PC-9 (cell line): ENCODE measurements at places on chromosomes 12 and 14. TPM values are rescaled to one million over a fixed set of nuclear protein-coding genes. Genes with fewer than 3 reads are reported as not detected.

LMO3 gene
- total RNA-seq, result not detected in 2 replicates

DNA sequence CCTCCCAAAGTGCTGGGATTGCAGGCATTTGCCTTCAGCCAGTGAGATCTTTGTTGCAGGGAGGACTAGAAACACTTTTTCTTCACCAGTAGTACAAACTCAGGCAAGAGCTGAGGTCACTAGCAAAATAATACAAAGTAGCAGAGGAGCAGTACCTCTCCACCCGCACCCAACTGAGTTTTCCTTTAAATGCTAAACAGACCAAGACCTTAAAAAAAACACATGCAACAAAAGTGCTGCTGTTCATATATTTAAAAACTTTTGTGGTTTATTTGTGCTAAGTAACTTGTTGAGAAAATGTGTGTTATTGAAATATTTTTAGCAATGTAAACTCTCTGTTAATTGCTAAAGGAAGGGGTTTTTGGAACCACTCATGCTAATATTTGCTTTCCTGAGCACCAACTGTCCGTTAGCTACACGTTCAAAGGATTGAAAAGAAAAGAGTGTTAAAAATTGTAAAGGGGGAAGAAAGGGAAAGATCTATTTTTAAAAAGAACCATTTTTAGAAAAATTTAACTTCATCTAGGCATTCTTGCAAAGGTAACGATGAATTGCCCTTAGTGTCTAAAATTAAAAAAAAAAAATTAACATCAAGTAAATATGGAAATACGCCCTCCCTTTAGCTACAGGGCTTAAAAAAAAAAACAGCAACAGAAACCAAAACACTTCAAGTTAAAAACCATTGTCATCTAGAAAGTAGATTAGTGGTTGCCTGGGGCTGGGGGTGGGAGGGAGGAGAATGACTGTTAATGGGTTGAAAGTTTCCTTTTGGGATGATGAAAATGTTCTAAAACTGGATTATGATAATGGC is 114.0 kb upstream of the KRAS start:
- no peaks in the 10 kb centered on the region for H3K4me1 ChIP-seq
- H3K36me3 ChIP-seq, result no peaks in the 10 kb centered on the region
- H3K27ac ChIP-seq, result no peak overlapping the region
- DNase-seq, result no peak
- H3K4me3 ChIP-seq, result no peak overlapping the region

DNA sequence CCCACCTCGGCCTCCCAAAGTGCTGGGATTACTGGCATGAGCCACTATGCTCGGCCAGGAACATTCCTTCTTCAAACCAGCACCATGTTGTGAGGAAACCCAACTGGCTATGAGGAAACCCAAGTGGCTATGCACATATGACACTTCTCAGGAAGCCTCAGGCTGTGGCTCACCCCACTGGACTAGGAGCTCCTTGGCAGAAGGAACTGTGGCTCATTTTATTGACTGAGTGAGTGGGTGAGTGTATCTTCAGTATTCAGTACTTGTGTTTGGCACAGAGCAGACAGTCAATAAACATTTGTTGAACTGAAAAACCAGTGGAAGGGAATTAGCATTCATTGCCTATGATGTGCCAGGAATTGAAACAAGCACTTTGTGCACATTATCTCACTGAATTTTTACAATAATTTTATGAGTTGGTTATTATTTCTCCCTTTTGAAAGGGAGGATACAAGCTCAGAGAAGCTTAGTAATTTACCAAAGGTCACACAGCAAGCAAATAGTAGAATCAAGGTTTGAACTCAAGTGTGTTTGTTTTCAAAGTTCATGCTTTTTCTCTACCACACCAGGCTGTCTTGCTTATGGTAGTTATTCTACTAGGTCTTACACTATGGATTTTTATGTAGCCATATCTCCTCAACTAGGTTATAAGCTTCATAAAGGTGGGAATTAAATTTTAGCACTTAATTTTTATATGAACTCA is 121.6 kb downstream of the VEZT start:
- H3K27ac ChIP-seq, result no peak overlapping the region
- no peaks in the 10 kb centered on the region for H3K27me3 ChIP-seq
- H3K4me1 ChIP-seq, result peaks cover 8% of the 10 kb centered on the region
- no peaks in the 10 kb centered on the region for H3K36me3 ChIP-seq
- no peak for DNase-seq
- no peak overlapping the region for H3K4me3 ChIP-seq

- H3K27ac ChIP-seq, result peak overlapping the region; percentile 60
- DNase-seq, result peak; percentile 55
- H3K27me3 ChIP-seq, result no peaks in the 10 kb centered on the region
- H3K36me3 ChIP-seq, result no peaks in the 10 kb centered on the region
These were observed 7.5 kb upstream of the KRT1 start for GRCh38 chr12:52687497-52688385.

GRCh38 chr12:25365340-25365730 is 114.6 kb upstream of the KRAS start:
- H3K36me3 ChIP-seq, result no peaks in the 10 kb centered on the region
- H3K27ac ChIP-seq, result no peak overlapping the region
- H3K4me1 ChIP-seq, result no peaks in the 10 kb centered on the region
- no peak overlapping the region for H3K4me3 ChIP-seq
- DNase-seq, result no peak
- H3K27me3 ChIP-seq, result no peaks in the 10 kb centered on the region

KRT72 gene
- not detected in 2 replicates for total RNA-seq

RNU4-1 gene
- total RNA-seq, result 1,857 and 3,341 TPM in 2 replicates

DNA sequence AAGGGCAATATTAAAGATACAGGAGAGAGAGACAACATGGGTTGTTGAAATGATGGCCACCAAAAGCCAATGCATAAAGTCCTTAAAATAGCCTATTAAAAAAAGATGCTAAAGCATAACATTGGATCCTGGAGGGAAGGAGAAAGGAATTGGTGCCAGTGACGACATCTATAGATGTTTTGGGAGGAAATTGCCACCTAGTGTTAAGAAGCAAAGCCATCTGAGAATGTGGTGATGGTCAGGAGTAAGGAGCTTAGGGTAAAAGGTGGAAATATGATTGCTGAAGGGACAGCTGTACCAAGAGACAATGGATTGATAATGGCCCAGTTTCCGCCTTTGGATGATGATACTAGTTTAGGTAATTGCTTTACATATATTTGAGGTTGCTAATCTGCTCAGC is 85.1 kb downstream of the TMEM30B start:
- H3K27ac ChIP-seq, result no peak overlapping the region
- no peak overlapping the region for H3K4me3 ChIP-seq
- H3K36me3 ChIP-seq, result no peaks in the 10 kb centered on the region
- H3K4me1 ChIP-seq, result no peaks in the 10 kb centered on the region
- no peaks in the 10 kb centered on the region for H3K27me3 ChIP-seq
- no peak for DNase-seq

DNA sequence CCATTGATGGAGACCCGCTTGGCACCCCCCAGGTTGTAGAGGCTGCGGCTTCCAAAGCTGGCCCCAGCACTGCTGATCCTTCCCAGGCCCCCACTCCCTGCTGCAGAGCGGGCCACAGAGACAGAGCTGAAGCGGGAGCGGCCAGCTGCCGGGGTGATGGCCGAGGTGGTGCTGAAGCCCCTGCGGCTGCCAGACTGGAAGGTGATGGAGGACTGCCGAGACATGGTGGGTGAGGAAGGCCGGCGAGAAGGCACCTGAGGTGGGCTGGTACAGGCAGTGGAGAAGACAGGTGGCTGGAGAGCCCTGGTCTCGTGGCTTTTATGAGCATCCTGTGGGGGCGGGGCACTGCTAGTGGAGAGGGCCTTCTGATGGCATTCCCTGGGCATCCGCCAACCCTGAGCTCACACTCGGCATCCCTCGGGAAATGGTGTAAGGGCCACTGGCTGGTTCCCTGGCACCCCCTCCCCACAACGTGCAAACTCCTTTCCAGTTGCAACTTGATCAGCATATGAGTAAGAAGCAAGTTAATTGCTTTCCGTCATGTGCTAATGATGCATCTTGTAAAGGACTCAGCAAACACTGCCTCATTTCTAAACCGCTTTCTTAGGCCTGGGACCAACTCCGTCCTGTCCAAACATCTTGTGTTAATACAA is at the start of gene KRT75:
Gene KRT75, minus strand, starts transcription at position 291 of the 653 bp plus-strand sequence. Its CDS starts 67 bp downstream, at position 224.
- no peaks in the 10 kb centered on the region for H3K36me3 ChIP-seq
- H3K27me3 ChIP-seq, result no peaks in the 10 kb centered on the region
- H3K4me3 ChIP-seq, result no peak within 1 kb of the TSS
- H3K4me1 ChIP-seq, result peaks cover 45% of the 10 kb centered on the region

GRCh38 chr14:89175881-89176799 is 240.9 kb downstream of the FOXN3 start:
- no peak for DNase-seq
- H3K4me1 ChIP-seq, result no peaks in the 10 kb centered on the region
- H3K4me3 ChIP-seq, result no peak overlapping the region
- H3K27ac ChIP-seq, result no peak overlapping the region
- peaks cover 31% of the 10 kb centered on the region for H3K27me3 ChIP-seq

DNA sequence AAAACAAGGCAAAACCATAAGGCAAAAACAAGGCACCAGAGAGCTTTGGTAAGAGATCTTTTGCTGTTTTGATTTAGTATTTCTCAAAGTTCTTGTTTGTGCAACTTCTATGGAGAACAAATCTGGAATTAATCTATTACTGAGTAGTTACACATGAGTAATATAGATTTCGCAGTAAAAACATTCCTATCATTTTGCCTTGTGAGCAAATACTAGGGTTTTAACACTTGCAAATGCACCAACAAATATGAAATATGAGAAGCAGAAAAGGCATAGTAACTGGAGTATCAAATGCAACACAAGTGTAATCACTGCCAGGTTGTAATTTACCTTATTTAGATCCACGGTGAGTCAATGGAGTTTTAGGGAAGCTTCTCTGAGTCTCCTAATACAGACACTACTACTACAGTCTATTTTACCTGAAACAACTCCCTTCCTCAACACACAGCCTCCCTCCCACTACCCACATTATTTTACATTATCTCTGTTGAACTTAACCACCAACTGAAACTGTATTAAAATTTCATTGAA is 324.1 kb downstream of the FLRT2 start:
- no peak overlapping the region for H3K27ac ChIP-seq
- H3K27me3 ChIP-seq, result no peaks in the 10 kb centered on the region
- H3K4me1 ChIP-seq, result no peaks in the 10 kb centered on the region
- no peaks in the 10 kb centered on the region for H3K36me3 ChIP-seq
- DNase-seq, result no peak

DNA sequence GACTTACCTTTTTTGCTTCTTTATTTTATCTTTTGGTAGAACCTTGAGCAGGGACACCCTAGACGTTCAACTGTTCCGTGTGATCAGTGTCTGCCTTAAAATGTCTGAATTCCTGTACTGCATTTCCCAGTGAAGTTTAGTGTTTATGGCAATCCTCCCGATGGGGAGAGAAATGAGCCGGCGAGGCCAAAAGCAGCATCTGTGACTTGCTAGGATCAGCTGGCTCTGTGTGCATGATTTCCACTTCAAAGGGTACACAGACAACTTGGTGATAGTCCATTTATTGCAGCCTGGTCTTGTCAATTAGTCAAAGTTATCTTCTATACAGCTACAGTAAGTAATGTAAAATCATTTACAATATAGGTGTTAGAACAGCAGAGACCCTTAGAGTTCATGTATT is 768.5 kb downstream of the DIO2 start:
- no peak for DNase-seq
- no peaks in the 10 kb centered on the region for H3K36me3 ChIP-seq
- H3K4me3 ChIP-seq, result no peak overlapping the region

DNA sequence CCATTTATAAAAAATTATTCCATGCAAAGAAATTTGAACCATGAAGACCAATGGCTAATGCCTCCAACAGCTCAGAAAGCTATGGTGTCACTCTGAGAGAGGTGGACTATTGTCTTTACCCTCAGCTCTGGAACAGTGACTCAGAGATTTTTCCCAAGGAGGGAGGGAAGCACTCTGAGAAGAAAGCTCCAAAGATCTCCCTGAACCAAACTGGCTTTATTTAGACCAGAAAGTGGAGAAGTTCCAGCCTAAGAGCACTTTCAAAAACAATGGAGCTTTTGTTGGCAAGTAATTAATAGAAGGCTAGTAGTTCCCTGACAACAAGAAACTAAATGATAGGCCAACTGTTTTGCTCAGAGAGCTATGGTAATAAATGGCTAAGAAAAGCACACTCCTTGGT is 599.9 kb upstream of the MDGA2 start:
- no peak for DNase-seq
- H3K27me3 ChIP-seq, result no peaks in the 10 kb centered on the region
- no peaks in the 10 kb centered on the region for H3K4me1 ChIP-seq
- no peak overlapping the region for H3K4me3 ChIP-seq
- no peaks in the 10 kb centered on the region for H3K36me3 ChIP-seq
- no peak overlapping the region for H3K27ac ChIP-seq

DNA sequence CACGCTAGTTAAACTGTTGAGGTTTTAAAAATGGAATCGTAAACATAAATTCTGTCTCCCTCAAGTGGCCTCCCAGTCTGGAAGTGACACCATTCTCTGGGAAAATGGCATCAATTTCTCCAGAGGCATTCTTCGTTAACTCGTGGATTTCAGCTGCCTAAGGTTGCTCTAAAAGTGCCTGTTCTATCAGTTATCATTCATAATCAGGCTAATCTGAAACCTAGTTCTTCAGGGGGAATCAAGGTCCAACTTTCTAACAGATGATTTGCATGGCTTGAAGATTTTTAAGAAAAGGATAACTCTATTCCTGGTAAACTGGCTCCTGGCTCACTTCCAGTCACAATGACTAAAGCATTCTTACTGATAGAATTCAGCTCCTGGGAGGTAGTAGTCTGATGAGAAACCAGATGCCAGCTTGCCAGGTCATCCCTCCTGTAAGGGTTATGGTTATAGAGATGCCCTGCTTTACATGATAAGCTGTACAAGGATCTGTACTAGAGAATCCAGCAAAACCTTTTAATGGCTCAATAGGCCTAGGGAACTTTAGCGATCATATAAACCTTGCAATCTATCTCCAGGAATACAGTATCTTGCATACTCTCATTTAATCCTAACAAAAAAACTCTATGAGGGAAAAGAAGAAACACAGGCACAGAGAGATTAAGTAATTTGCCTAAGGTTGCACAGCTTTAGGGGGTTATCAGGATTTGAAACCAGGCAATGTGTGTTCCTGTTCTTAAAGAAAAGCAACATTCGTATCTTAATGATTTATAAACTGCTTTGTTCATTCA is 1.5 kb downstream of the L3HYPDH start:
- no peaks in the 10 kb centered on the region for H3K27me3 ChIP-seq
- peak overlapping the region; percentile 99 for H3K4me3 ChIP-seq
- peaks cover 46% of the 10 kb centered on the region for H3K4me1 ChIP-seq
- peak; percentile 62 for DNase-seq
- peak overlapping the region; percentile 96 for H3K27ac ChIP-seq

CEP290 gene
- 21.9 and 22.2 TPM in 2 replicates for total RNA-seq

DPY19L2 gene
- not detected in 2 replicates for total RNA-seq

GRCh38 chr12:6332459-6332858 is 9.4 kb downstream of the TNFRSF1A start:
- no peak overlapping the region for H3K4me3 ChIP-seq
- no peaks in the 10 kb centered on the region for H3K27me3 ChIP-seq
- peak overlapping the region; percentile 55 for H3K27ac ChIP-seq

DNA sequence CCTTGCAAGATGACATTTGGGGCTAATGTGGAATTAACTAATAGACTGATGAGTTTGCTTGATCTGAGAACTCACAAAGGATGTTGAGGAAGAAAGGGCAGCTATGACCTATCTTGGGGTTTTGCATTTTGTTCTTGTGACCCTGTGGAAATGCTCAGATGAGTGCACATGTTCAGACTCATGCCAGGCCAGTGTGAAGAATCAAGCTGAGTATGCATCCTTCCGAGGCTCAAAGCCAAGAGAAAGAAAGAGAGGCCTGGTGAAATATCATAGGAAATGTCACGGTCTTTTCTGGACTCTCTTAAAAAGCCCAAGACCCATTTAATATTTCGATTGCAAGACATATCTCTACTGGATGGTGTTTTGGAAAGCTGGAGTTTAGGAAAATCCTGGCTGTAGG is 96.3 kb downstream of the CACNA1C start:
- DNase-seq, result no peak
- H3K36me3 ChIP-seq, result no peaks in the 10 kb centered on the region
- H3K27me3 ChIP-seq, result peaks cover 97% of the 10 kb centered on the region
- H3K4me3 ChIP-seq, result no peak overlapping the region
- H3K4me1 ChIP-seq, result no peaks in the 10 kb centered on the region
